Keratinocyte (primary cell): ENCODE measurements at places on chromosomes 11 and 22. TPM values are rescaled to one million over a fixed set of nuclear protein-coding genes. Genes with fewer than 3 reads are reported as not detected.

Gene ALG8
- 47.7 to 71.8 TPM (median 48.4 TPM) in 3 replicates for polyA plus RNA-seq

Gene BCO2
- 0.37 to 0.51 TPM (median 0.40 TPM) in 3 replicates for polyA plus RNA-seq

Gene OTOG
- polyA plus RNA-seq, result not detected in 3 replicates

Gene ROBO4
- polyA plus RNA-seq, result 0.94 to 2.3 TPM (median 0.98 TPM) in 3 replicates

Gene POU2AF3
- polyA plus RNA-seq, result not detected in 3 replicates
